ENCODE measurements at places on chromosomes 6 and 20.
A peak's percentile ranks its signal among the peaks of the same experiment; 100 is the strongest.

- DNase-seq: no peak
Observed at GRCh38 chr6:7418238-7418905, 28.8 kb downstream of the RIOK1 start.

DNA sequence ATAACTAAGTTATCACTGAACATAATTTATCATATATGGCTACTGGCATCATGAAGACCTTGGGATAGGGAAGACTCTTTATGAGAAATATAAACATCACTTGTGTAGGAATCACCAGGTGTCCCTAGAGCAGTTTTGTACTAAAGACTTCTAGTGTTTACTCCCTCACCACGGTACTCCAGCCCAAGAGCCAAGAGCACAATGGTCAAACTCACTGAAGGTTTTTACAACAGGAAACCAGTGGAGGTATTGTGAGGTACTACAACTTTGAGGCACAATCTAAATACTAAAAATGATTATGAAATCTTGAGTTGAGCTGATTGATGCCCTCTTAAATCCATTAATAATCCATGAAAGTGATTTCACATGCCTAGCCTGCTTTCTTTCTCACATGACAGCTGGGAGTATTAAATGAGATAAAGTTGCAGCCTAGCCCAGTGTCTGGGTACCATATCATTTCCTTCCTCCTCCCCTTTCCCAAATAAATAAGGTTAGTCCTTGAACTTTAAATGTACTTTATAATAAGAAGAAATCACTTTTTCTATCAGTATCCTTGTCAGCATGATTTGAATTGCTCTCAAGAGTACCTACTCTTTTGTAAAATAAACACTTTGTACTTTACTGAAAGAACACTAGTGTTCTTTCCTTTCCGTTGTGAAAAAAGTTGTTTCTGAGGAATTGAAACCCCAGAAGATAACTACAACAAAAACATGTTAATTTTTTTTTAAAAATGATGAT is 26.5 kb downstream of the GLO1 start:
- no peak for DNase-seq

DNA sequence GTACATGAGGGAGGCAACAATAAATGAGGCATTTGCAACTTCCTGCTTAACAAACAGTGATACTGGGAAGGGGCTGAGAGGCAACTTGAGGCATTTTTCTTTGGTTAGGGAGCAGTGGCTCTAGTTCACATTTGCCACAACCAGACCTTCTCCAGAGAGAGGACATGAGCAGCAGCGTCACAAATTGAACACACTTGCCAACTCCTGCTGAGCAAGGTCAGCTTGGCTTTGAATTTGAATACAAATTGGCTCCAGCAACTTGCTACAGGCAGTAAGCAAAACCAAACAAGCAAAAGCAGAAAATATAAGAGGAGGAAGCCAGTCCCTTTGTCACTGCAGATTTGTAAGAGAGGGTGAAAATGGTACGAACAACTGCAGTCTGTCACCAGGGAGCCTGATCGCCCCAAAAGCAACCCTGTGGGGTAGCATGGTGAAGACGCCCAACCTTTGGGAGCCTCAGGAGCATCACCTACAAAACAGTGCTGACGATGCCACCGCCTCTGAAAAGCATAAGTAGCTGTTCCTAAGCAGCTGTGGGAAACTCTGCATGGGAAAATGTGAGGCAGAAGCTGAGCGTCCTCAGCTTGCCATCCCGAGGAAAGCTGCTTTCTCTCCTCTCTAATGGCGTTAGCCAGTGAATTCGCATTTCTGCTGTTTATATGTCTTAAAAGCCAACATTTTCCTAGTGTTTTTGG is 378.7 kb downstream of the RNGTT start:
- DNase-seq: peak; percentile 70

GRCh38 chr6:147166992-147167391 is 37.2 kb upstream of the STXBP5 start:
- no peak for DNase-seq

GRCh38 chr6:96926425-96926824 is 1.9 kb downstream of the KLHL32 start:
- no peak for DNase-seq

- DNase-seq: no peak
Observed at GRCh38 chr6:160365117-160365516, 16.9 kb downstream of the SLC22A3 start.

DNA sequence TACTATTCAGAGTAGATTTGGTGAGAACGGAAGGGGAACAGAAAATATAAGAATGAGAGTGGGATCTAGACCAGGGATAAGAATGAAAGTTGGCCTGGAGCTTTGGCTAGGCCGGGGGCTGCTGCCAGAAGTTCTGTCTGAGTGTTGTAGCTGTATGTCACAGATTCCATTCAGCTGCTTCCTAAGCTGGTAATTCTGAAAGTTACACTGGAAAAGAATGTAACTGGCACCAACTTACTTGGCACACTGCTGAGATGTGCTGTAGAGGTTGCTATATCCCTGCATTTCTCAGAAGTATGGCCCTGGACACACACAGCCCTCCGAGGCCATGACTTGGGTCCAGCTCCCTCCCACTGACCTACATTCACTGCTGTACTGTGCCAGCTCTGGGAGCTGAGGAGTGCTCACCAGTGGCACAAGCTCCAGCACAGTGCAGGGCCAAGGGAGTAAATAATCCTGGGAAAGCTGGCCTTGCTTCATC is 25.8 kb upstream of the TMEM217 start:
- DNase-seq: peak; percentile 91

DNA sequence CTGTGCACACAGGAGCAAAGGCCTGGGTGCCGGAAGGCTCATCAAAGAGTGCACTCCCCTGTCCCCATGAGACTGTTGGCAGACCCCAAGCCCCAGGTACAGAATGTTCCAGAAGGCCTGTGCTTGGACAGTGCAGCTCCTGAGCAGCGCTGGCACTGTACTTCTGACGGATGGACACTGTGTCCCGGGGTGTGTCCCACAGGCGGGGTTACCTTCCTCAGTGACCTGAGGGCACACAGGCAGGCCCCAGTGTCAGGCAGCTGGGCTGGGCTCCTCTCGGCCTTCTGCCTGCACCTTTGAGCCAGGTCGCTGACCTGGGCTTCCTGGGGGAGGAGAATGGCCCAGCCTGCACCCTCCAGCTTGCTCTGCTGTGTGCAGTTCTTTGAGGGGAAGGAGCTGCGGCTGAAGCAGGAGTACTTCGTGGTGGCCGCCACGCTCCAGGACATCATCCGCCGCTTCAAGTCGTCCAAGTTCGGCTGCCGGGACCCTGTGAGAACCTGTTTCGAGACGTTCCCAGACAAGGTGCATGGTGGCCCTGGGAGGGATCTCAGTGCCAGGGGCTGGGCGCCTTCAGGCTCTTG is 30.1 kb downstream of the PYGB start:
- peak; percentile 48 for DNase-seq

GRCh38 chr6:125570526-125570925 is 178.9 kb upstream of the HEY2 start:
- DNase-seq: no peak

- peak; percentile 33 for DNase-seq
Observed at GRCh38 chr6:12483712-12484111, 193.6 kb downstream of the EDN1 start.

- no peak for DNase-seq
Observed at GRCh38 chr6:117311726-117312125, 46.4 kb downstream of the VGLL2 start.

GRCh38 chr6:51675020-51675921 is 412.1 kb downstream of the PKHD1 start:
- no peak for DNase-seq

- DNase-seq: no peak
Observed at GRCh38 chr20:57257701-57258453, 8.6 kb downstream of the BMP7 start.

DNA sequence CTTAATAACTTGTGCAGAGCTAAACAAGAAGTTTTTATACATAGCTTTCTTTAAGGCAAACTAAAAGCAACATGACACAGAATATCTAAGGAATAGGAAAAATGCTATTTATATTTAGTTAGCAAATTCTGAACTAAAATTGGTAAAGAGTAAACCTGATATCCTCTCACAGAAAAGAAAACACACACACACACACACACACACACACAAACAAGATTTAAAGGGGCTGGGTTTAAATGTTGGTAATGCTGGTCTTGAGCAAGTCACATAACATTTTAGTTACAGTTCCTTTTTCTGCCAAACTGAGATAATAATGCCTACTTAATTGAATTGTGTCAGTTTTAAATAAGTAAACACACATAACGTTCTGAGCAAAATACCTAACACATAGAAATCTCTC is 1.6 kb downstream of the TRDN start:
- no peak for DNase-seq

DNA sequence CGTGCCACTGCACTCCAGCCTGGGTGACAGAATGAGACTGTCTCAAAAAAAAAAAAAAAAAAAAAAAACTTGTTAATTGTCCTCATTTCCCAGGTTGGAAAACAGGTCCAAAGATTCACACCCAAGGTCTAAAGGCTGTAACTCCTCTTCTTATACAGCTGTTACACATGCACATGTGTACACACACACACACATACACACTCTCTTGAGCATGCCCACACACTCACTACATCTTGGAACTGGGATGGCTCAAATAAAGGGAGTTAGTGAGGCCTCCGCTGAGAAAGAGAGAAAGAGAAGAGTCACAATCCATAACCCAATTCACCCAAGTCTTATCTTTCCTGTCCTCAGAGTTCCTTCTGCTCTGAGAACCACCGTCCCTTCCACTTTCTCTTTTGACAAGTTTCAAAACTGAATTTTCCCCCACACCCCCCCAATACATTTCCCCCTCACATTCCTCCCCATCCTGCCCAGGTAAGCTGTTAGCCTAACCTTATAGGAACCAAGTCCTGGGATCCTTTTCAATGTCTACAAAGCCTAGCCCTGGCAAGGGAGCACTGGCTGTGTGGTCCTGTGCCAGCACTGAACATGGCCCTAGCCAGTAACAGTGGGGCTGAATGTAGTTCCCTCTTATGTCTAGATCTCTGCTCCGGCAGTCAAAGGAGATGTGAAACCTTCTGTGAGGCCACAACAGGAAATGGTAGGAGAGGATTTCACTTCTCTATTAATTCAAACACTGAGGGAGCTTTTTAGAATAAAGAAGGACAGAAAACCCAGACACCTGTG is 3.2 kb upstream of the HLA-DMB start:
- DNase-seq: peak; percentile 43

GRCh38 chr6:388202-388903 is 3.2 kb upstream of the IRF4 start:
- DNase-seq: no peak

GRCh38 chr6:34559651-34560365 is 3.7 kb upstream of the SPDEF start:
- no peak for DNase-seq

DNA sequence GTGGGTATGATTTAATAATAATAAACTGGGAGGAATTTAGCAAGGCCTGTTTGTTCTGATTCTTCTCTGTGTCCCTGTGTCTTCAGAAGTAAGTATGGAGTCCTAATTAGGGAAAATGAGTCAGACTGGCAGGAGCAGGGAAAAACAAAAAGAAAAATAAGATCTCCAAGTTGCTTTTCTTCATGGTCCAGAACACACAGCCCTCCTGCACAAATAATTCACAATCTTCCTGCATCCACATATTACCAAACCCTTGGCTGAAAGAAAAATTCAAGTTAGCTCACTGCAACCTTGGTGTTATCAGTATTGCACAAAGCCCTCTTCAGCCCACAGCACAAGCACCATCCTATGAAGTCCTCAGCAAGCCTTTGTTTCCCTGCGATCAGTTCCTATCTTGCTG is 142.0 kb upstream of the LAMA2 start:
- no peak for DNase-seq

DNA sequence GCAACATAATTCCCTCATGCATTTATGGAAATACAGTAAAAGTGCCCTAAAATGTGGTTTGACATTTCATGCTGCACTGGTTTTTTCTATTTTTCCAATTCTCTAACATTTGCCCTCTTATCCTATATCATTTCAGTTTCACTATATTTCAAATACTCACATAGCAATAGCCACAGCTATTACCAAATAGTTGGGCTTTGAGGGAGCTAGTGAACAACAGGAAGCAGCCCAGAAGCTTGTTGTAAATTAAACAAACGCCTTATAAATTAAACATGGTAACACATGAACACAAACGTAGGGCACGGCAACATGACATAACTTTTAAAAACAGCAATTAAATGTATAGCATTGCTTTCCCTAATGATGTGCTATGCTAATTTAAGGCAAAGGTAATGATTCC is 469.0 kb downstream of the CDC5L start:
- DNase-seq: no peak

GRCh38 chr6:142947714-142948480 is 2.9 kb upstream of the HIVEP2 start:
- peak; percentile 54 for DNase-seq

GRCh38 chr6:27688014-27688586 is 215.2 kb upstream of the ZNF184 start:
- peak; percentile 29 for DNase-seq

GRCh38 chr6:165621940-165622339 is 41.1 kb downstream of the PDE10A start:
- no peak for DNase-seq

DNA sequence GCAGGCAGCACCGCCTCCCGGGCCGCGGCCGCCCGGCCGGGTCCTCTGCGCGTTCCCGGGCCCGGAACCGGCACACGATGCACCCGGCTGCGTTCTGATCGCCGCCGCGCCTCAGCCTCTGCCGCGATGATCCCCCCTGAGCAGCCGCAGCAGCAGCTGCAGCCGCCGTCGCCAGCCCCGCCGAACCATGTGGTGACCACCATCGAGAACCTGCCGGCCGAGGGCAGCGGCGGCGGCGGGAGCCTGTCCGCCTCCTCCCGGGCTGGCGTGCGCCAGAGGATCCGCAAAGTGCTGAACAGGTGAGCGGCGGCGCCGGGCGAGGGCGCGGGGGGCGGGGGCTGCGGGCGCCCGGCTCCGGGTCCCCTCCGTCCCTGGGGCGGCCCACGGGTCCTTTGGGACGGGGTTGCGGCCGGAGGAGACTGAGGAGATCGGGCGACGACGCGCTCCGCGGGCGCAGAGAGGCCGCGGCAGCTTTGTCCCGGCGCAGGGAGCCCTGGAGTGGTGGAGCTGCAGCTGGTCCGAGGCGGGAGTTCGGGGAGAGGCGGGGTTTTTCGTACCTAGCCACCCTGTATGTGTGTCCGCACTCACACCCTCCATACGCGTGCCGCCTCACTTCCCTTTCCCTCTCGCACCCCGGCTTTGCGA is 659 bp downstream of the SLC35F1 start:
- DNase-seq: peak; percentile 12

DNA sequence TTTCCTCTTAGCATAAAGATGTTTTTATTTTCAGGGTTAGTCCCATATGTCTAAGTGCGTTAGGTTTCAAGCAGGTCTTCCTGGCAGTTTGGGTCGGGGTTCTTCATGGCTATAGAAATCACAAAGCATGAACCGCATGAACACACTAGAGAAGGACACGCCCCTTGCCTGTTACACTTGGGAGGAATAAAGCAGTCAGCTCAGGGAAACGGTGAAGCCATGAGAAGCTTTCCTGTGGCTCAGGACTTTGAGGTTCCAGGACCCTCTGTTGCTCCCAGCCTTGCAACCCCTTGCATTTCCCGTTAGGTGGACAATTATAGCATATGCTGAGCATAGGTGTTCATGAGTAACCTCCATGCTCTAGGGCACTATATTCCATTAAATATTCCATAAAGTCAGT is 96.7 kb downstream of the SYCP2 start:
- no peak for DNase-seq

DNA sequence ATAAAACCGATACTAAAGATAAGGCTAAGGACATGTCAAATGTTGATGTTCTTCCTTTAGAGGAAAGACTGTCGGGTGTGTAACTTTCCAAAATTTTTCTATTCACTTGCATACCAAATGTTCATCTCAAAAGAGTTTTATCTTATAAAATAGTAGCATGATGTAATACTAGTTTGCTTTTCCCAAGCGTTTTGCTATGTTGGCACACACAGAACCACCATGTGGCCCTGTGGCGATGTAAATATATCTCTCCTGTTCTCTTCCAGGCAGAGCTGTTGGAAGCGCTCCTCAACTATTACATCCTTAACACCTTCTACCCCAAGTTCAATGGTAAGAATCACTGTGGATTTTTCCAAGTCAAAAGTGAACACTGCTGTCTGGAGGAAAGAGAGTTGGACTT is 26.5 kb downstream of the LBP start:
- no peak for DNase-seq

All from adrenal gland (tissue), 19 donors.